Activated CD4-positive, alpha-beta T cell treated with anti-CD3 and anti-CD28 coated beads, Interleukin-2, amount 50 U/mL, for 16 hours (primary cell): ENCODE measurements at places on chromosomes 2 and 18.

GRCh38 chr2:122528061-122528460, 772.6 kb downstream of the TSN start:
- DNase-seq = no peak

DNA sequence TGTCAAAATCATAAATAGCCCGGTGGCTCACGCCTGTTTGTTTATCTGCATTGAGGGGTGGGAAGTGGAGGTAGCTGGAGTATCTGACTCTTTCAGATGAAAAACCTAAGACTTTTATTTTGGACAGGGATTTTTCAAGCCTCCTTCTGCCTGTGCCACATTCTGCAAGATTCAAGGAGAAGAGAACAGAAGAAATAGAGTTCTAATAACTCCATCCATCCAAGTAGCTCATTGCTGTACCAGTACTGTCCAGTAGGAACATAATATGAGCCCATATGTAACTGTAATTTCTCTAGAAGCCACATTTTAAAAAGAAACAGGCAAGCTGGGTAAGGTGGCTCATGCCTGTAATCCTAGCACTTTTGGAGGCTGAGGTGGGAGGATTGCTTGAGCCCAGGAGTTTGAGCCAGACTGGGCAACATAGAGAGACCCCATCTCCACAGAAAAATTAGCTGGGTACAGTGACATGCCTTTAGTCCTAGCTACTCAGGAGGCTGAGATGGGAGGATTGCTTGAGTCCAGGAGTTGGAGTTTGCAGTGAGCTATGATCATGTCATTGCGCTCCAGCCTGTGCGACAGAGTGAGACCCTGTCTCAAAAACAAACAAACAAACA, 35.4 kb upstream of the NT5DC4 start:
- DNase-seq = no peak

GRCh38 chr18:28972333-28972907, 795.5 kb upstream of the CDH2 start:
- DNase-seq = no peak

DNA sequence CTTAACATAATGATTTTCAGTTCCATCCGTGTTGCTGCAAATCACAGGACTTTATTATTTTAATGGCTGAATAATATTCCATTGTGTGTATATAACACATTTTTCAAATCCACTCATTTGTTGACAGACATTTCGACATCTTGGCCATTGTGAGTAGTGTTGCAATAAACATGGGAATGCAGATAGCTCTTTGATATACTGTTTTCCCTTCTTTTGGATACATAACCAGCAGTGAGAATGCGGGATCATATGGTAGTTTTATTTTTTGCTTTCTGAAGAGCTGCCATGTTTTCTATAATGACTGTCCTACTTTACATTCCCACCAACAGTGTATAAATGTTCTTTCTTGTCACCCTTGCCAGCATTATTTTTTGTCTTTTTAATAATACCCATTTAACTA, 420.3 kb upstream of the CHAC2 start:
- no peak for DNase-seq

DNA sequence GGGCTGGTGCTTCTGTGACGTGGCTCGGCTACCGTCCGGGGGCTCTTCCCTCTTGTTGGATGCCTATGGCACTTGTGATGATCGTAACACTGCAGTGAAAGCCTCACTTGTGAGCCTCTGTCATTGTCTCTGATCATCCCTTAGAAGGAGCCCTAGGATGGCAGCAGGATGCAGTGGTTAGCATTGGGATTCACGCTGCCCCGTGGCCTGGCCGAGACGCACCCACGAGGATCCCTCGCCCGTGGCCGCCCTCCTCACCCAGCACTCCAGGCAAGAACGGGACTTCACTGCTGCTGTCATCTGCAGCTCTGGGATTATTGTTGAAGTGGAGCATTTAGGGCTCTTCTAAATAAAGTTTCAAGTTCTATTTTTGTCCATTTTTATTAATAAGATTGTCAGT, 46.8 kb upstream of the CTDP1 start:
- DNase-seq = no peak

DNA sequence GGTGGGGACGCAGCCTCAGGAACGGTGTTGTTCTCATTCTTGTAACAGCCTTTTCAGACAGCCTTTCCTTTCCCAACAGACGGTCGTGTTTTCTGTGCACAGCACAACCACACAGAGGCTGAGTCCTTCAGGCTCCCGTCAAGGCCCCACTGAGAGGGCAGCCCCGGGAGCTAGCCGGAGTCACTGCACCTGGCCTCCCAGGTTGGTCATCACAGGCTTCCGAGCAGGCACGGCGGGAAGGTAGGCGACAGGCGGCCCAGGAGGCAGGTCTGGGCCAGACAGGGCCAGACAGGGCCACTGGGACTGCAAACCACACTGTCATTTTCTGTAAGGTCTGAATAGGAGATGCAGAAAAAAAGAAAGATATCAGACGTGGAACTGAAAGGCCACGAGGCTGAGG, 570.8 kb downstream of the GALR1 start:
- no peak for DNase-seq
